Hindlimb muscle (tissue), 1 donor: ENCODE measurements at places on chromosomes 1 and 21. TPM values are rescaled to one million over a fixed set of nuclear protein-coding genes. Genes with fewer than 3 reads are reported as not detected.

DNA sequence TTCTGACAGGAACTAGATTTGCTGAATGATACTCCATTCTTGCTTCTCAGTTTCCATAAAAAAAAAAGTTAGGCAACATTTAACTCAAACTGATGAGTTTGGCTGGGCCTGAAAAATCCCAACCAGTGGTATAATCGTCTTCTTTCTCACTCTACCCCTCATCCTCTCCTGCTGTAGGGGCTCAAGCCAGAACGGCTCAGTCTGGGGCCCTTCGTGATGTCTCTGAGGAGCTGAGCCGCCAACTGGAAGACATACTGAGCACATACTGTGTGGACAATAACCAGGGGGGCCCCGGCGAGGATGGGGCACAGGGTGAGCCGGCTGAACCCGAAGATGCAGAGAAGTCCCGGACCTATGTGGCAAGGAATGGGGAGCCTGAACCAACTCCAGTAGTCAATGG, 1.6 kb downstream of the TXLNA start:
- no peak for DNase-seq

DNA sequence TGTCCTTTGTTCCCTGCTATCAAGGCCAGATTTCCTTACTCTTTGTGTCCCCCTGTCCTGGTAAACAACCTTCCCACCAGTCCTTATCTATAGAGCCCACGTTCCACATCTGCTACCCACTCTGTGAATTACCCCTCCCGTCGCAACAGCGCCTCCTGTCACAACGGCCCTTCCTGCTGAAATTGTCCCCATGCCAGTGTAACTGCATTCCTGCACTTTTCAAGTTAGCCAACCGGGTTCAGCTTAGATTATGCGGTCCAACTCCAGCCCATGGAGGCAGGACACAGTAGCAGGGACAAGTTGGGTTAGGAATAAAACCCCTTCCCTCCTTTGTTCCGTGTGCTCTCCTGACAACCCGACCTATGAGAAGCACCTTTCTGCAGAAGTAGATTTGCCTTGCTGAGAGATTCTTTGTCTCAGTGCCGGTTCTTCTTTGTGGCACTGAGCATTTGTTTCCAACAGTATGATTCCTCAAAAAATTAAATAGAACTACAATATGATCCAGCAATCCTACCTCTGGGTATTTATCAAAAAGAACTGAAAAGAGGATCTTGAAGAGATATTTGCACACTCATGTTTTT, 180.3 kb downstream of the PTBP2 start:
- no peak for DNase-seq

GRCh38 chr1:101739826-101740330, 256.8 kb downstream of the OLFM3 start:
- no peak for DNase-seq

Gene SH2D1B
- 0.18 TPM for polyA plus RNA-seq

- peak; percentile 45 for DNase-seq
Measured at GRCh38 chr1:228459091-228459993, 27.8 kb upstream of the RNF187 start.
